ENCODE measurements at places on chromosomes 5 and 9.
A peak's percentile ranks its signal among the peaks of the same experiment; 100 is the strongest.

DNA sequence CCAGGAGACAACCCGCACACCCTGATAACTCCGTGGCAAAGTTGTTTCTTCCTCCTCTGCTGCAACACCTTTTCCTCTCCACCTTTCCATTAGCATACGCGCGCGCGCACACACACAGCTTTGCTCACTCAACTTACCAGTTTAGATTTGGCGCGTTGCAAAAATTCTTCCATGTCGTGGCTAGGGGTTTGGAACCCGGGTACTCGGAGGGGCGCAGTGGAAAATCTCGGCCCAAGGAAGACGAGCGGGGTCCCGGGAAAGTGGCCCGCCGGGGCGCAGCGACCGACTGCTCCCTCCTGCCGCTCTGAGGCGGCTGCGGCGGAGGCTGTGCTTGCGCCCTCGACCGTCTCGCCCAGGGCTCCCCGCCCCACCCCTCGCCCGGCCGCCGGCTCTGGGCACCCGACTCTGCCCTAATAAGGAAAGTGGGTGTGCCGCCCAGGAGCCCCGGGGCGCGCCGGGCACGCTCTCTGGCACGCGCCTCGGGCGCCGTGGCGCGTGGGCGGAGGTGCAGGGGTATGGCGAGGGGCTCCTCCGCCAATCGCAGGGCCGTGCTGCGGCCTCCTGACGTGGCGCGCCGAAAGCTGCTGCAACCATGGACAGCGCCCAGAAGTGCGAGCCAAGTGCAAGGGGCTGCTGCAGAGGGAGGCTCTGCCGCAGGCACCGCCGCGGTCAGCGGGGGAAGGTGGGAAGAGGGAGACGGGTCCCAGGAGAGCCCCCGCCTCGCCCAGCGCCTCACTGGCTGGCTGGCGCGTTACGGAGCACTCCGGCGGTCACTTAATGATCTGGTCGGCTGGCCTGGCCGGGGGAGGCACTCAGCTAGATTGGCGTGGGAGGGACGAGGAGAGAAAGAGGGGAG is at the start of gene PRUNE2:
PRUNE2 (minus strand) TSS at position 324 of the 856 bp plus-strand sequence; CDS start at position 173, 151 bp downstream.
- peak; percentile 33 for DNase-seq

DNA sequence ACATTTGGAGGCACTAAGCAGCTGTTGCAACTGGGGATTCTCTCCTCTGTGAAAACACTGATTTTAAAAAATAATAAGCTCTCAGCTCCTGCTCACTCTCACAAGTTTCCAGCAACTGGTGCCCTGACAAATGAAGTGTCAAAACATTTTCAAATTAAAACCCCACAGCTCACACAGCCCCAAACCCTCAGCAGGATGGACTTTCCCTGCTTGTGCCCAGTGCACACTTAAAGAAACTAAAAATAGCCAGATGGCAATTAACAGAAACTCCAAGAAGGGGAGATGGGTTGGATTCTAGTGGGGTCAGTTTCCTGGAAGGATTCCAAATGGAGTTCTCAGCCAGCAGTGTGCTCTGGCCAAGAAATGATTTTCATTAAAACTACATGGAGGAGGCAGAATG is 163.0 kb upstream of the PUM3 start:
- DNase-seq: no peak

GRCh38 chr9:34211395-34211794 is 32.6 kb downstream of the UBAP1 start:
- no peak for DNase-seq

GRCh38 chr5:68550015-68550414 is 334.5 kb downstream of the PIK3R1 start:
- no peak for DNase-seq

GRCh38 chr9:129480227-129480626 is 140.7 kb downstream of the C9orf50 start:
- no peak for DNase-seq

DNA sequence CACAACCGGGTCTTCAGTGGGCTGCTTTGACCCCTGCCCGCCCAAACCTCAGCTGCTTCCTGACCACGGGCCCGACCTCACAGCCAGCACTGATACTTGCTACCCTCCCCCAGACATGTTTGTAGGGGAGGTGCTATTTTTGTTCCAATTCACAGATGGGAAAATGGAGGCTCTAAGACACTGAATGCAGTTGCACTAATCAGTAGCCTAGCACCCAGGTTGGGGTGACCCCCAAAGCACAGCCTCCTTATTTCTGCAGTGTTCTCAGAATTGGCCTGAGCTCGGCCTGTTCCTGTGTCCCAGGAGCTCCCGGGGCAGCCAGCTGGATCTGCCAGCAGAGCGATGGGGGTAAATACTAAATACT is 22.6 kb downstream of the LAMC3 start:
- DNase-seq: no peak

GRCh38 chr9:108584860-108585259 is 270.9 kb downstream of the ACTL7B start:
- no peak for DNase-seq

DNA sequence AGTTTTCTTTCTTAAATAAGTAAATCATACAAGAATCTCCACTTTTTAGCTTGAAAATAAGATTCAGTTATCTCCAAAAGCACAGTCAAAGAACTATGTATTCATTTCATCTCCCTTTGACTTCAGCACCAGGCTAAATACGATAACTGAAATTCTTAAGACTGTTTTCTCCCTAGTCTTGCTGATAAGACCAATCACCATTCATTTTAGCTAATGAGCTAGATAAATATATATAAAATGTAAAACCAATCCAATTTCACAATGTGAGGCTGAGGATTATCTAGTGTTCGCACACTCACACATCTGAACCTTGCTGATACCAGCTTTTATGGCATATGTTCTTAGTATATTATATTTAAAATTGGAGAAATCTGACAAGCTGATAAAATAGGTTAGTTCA is 17.3 kb upstream of the ZNF622 start:
- no peak for DNase-seq
